ENCODE measurements at places on chromosomes 5 and 9. TPM values are rescaled to one million over a fixed set of nuclear protein-coding genes. Genes with fewer than 3 reads are reported as not detected.

- no peaks in the 10 kb centered on the region for H3K4me1 ChIP-seq
- no peaks in the 10 kb centered on the region for H3K36me3 ChIP-seq
Measured at GRCh38 chr5:174352681-174353080, 307.2 kb downstream of the NSG2 start.

DNA sequence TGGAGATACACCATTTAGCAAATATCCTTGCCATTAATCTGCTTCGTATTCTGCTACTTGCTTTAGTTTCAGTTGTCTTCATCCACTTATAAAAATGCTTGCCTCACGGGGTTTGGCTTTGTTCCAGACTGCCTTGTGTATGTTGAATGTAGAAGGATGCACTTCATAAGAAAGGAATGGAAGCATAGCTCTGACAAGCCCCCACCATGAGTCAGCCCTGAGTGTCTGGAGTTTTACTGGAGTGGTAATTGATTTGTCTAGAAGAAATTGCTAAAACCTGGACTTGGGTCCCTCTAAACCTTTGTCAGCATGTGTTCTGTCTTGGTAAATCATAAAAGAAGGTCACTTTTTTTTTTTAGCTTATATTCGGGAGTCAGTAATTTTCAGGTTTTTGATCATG, 4.6 kb downstream of the TEX48 start:
- no peaks in the 10 kb centered on the region for H3K27me3 ChIP-seq
- no peaks in the 10 kb centered on the region for H3K36me3 ChIP-seq
- H3K4me3 ChIP-seq = no peak overlapping the region
- peak; percentile 83 for DNase-seq
- peak overlapping the region; percentile 3 for H3K27ac ChIP-seq

DNA sequence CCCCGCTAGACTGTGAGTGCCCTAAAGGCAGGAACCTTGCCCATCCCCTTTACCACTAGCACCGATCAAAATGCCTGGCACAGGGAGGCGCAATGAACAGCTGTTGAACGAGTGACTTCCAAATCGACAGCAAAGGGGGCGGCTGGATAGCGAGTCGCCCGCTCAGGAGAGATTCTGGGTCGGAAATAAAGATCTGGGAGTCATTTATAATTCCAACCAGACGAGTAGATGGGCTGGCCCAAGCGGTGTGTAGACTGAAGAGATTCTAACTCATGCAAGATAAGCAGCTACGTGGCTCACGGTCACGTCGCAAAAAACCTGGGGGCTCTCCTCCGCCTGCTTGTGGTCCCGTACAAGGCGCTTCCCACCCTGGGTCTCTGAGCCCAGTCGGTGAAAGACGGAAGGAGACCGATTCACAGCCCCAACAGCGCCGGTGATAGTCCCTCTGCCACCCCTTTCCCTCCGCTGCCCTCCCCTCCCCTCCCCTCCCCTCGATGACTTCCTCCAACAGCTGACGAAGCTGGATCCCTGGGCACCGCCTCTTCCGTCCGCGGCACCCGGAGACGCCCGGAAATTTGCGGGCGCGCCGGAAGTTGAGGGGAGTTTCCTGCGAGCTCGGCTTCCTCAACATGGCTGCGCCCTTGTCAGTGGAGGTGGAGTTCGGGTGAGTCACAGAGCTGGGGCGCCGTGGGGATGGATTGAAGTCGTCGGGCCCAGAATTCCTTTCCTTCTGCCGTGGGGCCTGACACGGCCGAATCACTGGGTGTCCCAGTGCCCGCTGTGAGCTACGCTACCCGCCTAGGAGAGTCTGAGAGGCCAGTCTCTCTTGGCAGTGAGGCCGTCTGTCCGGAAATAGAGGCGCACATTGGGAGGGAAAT, at the start of gene URM1:
URM1 (plus strand) TSS at position 623 of the 878 bp plus-strand sequence; CDS start at position 630, 7 bp downstream.
- H3K4me1 ChIP-seq = peaks cover 17% of the 10 kb centered on the region
- peak within 1 kb of the TSS; percentile 72 for H3K27ac ChIP-seq
- peak; percentile 96 for DNase-seq
- H3K36me3 ChIP-seq = no peaks in the 10 kb centered on the region
- H3K27me3 ChIP-seq = no peaks in the 10 kb centered on the region

DNA sequence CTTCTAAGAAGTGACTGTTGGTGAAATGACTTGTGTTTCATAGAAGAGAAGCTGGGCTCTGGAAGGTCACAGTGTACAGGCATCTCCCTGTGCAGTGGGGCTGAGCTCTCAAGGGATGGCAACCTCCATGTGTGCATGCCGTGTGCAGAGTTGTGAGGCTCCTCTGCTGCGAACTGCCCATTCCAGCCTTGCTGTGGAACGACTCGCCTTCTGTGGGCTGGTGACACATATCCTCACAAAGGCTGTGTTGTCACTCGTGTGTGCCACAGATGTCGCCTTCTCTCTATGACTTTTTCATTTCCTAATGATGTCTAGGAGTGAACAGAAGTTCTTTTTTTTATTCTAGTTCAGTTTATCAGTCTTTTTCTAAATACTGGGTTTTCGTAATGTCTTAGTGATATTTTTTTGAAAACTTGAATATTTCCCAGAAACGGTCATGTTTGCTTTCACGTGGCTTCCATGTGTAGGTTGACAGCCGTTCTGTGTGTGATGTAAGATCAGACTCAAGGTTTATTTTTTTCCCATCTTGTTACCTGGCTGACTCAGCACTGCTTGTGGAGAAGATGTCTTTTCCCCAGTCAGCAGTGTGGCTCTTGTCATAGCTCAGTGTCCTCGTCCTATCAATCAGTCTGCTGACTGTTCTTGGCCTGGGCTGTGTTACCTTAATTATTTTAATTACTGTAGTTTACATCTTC, 57.3 kb upstream of the CACNA1B start:
- no peaks in the 10 kb centered on the region for H3K4me1 ChIP-seq
- peaks cover 36% of the 10 kb centered on the region for H3K36me3 ChIP-seq
- DNase-seq = no peak
- no peaks in the 10 kb centered on the region for H3K27me3 ChIP-seq
- H3K4me3 ChIP-seq = no peak overlapping the region

- H3K36me3 ChIP-seq = no peaks in the 10 kb centered on the region
- H3K27me3 ChIP-seq = no peaks in the 10 kb centered on the region
- H3K4me3 ChIP-seq = no peak overlapping the region
Measured at GRCh38 chr5:11785771-11786352, 118.4 kb downstream of the CTNND2 start.

GRCh38 chr5:107618242-107618641, 52.5 kb downstream of the EFNA5 start:
- no peak overlapping the region for H3K27ac ChIP-seq
- no peaks in the 10 kb centered on the region for H3K27me3 ChIP-seq
- H3K4me3 ChIP-seq = no peak overlapping the region
- H3K4me1 ChIP-seq = no peaks in the 10 kb centered on the region
- no peak for DNase-seq

DNA sequence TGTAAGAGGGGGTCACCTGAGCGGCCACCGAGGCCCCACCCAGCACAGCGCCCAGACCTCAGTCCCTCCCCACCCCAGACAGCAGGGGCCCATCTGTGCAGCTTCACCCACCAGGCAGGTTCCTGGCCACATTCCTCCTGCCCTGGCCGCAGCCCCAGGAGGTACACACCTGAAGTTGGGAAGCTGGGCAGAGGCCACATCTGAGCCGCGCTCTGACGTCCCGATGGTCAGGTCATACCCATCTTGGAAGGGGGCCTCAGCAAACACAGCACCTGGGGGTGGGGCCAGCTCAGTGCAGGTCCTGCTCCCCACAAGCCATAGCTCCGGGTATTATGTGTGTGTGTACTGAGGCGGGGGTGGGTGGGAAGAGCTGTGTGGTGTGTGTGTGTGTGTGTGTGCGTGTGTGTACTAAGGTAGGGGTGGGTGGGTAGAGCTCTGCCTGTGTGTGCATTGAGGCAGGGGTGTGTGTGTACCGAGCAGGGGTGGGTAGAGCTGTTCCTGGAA, 5.6 kb downstream of the SPOUT1 start:
- no peak overlapping the region for H3K27ac ChIP-seq
- DNase-seq = no peak

DNA sequence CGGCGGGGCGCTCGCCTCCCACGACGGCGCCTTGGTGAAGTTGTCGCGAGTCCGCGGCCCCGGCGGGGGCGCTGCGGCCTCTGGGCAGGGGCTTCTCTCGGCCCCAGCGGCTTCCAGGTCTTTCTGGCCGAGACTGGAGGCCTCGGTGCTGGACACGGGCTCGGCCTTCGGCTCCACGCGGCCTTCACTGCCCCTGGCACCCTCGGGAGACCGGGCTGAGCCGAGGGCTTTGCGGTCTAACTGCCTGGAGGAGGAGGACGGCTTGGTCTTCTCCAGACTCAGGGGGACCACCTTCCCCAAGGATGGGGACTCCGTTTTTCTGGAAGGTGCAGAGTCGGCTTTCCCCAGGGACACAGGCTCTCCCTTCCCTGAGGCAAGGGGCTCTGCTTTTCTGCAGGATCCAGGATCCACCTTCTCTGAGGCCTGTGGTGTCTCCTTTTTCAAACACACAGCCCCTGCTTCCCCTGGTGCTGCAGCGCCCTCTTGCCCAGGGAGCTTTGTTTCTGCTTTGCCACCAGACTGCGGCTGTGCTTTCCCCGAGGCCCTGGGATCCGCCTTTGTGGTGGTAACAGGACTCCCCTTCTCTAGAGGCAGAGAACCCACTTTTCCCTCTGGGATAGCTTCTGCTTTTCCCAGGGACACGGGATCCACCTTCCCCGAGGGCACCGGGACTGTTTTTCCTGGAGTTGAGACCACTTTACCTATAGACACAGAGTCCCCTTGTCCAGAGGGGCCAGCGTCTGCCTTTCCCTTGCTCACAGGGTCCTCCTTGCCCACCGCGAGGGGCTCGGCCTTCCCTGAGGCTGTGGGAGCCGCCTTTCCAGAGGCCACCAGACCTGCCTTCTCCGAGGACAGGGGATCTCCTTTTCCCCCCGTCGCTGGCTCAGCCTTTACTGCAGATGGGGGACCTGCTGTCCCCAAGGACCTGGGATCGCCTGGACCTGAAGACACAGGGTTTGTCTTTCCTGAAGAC, 12.3 kb downstream of the GPRIN1 start:
- no peak overlapping the region for H3K27ac ChIP-seq
- H3K4me1 ChIP-seq = no peaks in the 10 kb centered on the region
- no peaks in the 10 kb centered on the region for H3K27me3 ChIP-seq
- no peak overlapping the region for H3K4me3 ChIP-seq
- no peak for DNase-seq

- no peaks in the 10 kb centered on the region for H3K4me1 ChIP-seq
- no peak for DNase-seq
- no peaks in the 10 kb centered on the region for H3K36me3 ChIP-seq
- no peak overlapping the region for H3K27ac ChIP-seq
- H3K27me3 ChIP-seq = no peaks in the 10 kb centered on the region
Measured at GRCh38 chr5:8865686-8866374, 680.0 kb downstream of the SEMA5A start.

GRCh38 chr5:142844866-142845265, 74.7 kb downstream of the ARHGAP26 start:
- H3K27ac ChIP-seq = no peak overlapping the region
- H3K4me1 ChIP-seq = peaks cover 19% of the 10 kb centered on the region

DNA sequence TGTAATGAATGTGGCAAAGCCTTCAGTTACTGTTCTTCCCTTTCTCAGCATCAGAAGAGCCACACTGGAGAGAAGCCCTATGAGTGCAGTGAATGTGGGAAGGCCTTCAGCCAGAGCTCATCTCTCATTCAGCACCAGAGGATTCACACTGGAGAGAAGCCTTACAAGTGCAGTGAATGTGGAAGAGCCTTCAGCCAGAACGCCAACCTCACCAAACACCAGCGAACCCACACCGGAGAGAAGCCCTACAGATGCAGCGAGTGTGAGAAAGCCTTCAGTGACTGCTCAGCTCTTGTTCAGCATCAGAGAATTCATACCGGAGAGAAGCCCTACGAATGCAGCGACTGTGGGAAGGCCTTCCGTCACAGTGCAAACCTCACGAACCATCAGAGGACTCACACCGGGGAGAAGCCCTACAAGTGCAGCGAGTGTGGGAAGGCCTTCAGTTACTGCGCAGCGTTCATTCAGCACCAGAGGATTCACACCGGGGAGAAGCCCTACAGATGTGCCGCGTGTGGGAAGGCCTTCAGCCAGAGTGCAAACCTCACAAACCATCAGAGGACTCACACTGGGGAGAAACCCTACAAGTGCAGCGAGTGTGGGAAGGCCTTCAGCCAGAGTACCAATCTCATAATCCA, 6.8 kb downstream of the RPL12 start:
- H3K36me3 ChIP-seq = peaks cover 54% of the 10 kb centered on the region
- H3K4me3 ChIP-seq = no peak overlapping the region

DNA sequence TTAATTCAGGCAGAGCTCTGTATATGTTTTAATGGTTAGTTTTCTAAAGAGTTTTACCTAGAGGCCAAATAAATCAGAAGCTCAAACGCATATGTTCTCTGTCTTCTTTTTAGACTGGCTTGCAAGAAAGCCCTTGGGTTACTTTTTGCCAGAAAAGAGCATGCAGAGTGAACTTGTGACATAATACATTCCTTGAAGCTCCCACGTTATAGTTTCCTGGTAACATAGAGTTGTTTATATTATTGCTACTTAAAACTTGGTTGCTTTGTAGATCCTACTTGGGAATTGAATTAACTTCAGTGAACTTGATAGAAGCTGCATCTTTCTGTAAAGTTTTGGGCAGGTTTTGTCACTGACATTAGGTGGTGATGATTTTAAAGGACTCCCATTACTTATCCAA, 102.9 kb downstream of the C9orf152 start:
- DNase-seq = no peak
- H3K36me3 ChIP-seq = no peaks in the 10 kb centered on the region
- H3K27ac ChIP-seq = peak overlapping the region; percentile 48

- no peaks in the 10 kb centered on the region for H3K36me3 ChIP-seq
- no peaks in the 10 kb centered on the region for H3K27me3 ChIP-seq
- H3K4me3 ChIP-seq = no peak overlapping the region
- no peak for DNase-seq
- no peak overlapping the region for H3K27ac ChIP-seq
- H3K4me1 ChIP-seq = no peaks in the 10 kb centered on the region
Measured at GRCh38 chr5:130034566-130035210, 130.4 kb downstream of the CHSY3 start.

- no peak overlapping the region for H3K4me3 ChIP-seq
- no peak overlapping the region for H3K27ac ChIP-seq
- no peaks in the 10 kb centered on the region for H3K36me3 ChIP-seq
- H3K27me3 ChIP-seq = no peaks in the 10 kb centered on the region
Measured at GRCh38 chr9:111715471-111715870, 54.1 kb downstream of the GNG10 start.

GRCh38 chr9:34647084-34647403, 569 bp downstream of the GALT start:
- peak overlapping the region; percentile 80 for H3K27ac ChIP-seq
- no peak for DNase-seq
- peaks cover 14% of the 10 kb centered on the region for H3K36me3 ChIP-seq
- H3K4me1 ChIP-seq = peaks cover 35% of the 10 kb centered on the region
- H3K27me3 ChIP-seq = no peaks in the 10 kb centered on the region

DNA sequence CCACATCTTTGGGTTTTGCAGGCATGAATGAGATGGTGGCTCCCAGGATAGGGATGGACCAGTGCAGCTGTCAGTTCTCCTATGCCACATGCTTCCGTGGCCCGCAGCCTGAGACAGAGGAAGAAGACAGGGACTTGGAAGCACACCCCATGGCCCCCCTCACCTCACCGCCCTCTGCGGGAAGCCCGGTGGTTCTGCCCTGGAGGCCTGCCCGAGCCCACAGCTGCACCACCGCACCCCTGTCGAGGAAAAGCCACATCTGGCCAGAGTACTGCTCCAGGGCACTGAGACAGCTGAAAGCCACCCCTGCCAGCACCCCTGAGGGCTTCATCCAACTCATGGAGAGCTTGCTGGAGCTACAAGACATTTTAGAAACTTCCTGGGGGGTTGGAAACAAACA, 7.6 kb upstream of the TRMT10B start:
- no peak for DNase-seq
- H3K4me3 ChIP-seq = no peak overlapping the region
- no peak overlapping the region for H3K27ac ChIP-seq
- H3K4me1 ChIP-seq = no peaks in the 10 kb centered on the region
- H3K36me3 ChIP-seq = no peaks in the 10 kb centered on the region

The CKMT2 gene
- total RNA-seq = 24.4 TPM

The KLF9 gene
- 125 TPM for total RNA-seq

The CDKN2B gene
- 1.6 TPM for total RNA-seq

The PPP6C gene
- 43.6 TPM for total RNA-seq

The OSMR gene
- total RNA-seq = 18.2 TPM

The NTMT1 gene
- total RNA-seq = 19.6 TPM
